Fibroblast of upper back skin (primary cell): ENCODE measurements at places on chromosomes 16 and 17.
A peak's percentile ranks its signal among the peaks of the same experiment; 100 is the strongest.

GRCh38 chr17:72858826-72859495, 233.5 kb downstream of the SLC39A11 start:
- no peak for DNase-seq

- DNase-seq, result peak; percentile 85
These were observed 165.2 kb downstream of the VPS53 start for GRCh38 chr17:549177-550040.

DNA sequence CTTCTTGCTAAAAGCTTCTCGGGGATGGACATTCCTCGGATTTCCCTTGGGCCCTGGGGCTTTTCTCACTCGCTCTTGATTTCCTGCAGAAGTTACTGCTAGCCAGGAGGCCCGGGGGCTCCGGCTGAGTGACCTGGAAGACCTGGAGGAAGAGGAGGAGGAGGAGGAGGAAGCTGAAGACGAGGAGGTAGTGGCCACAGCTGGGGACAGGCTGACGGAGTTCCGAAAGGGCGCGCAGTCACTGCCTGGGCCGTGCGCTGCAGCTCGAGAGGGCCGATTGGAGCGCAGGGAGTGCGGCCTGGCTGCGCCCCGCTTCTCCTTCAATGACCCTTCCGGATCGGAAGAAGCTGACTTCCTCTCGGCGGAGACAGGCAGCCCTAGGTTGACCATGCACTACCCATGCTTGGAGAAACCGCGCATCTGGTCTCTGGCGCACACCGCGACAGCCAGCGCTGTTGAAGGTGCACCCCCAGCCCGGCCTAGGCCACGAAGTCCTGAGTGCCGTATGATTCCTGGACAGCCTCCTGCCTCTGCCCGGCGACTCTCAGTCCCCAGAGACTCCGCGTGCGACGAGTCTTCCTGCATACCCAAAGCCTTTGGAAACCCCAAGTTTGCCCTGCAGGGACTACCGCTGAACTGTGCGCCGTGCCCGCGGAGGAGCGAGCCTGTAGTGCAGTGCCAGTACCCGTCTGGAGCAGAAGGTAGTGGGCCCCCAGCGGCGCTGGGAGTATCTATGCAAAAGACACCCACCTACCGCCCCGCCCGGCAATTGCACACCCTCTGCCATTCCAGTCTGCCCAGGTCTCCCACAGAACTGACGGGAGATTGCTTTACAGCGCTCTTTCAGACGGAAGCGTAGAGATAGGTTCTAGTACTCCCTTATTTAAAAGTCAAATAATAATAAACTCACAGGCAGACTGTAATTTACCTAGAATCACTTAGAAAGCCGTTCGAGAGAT, 4.9 kb downstream of the IRX6 start:
- DNase-seq, result no peak

GRCh38 chr17:63832455-63832854, 5.0 kb upstream of the FTSJ3 start:
- no peak for DNase-seq

GRCh38 chr17:4938688-4939545, 929 bp downstream of the SLC25A11 start:
- DNase-seq, result no peak

DNA sequence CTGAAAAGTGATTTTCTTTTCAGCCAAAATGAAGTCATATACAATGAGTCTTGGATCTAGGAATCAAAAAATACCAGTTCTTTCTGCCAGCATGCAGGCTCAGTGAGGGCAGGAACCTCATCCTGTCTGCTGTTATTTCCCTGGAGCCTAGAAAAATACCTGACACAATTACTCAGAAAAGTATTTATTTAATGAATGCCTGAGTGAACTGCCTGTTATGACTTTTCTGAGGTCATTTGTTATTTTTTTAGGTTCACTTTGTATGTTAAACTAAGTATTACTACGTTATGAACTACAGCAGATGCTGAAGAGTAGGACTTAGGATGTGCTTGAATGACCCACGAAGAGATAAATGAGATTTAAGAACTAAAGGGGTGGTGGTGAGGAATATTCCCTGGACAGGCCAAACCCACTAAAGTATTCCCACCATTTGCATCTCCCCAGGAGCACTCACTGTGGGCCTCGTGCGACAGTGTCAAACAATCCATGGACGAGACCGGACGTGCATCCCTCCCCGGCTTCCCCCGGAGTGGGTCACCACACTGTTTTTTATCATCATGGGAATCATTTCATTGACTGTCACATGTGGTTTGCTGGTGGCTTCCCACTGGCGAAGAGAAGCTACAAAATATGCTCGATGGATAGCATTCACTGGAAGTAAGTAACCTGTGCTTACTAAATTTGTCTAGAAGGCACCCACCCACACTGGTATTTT, 17.1 kb upstream of the VWA3A start:
- peak; percentile 21 for DNase-seq

DNA sequence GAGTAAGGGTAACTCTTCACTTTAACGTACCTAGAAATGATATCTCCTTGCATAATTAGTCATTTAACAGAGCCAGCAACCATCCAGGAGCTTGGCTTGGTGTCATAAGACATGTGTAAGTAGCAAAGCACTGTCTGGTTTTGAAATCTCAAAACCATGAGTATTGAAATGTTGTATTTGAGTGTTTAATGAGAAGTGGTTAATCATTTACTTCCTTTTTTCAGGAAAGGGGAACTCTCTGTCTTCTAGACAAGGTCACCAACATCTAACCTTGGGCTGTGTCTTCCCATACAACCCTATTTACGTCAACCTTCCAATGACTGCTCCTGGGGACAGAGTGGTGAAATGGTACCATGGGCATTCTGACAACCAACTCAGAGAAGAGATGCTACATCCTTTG, 27.1 kb downstream of the PMP22 start:
- DNase-seq, result no peak

GRCh38 chr16:89909777-89910716, 8.6 kb upstream of the MC1R start:
- DNase-seq, result peak; percentile 68

- no peak for DNase-seq
These were observed 391.1 kb downstream of the CNTNAP4 start for GRCh38 chr16:76668207-76668725.

DNA sequence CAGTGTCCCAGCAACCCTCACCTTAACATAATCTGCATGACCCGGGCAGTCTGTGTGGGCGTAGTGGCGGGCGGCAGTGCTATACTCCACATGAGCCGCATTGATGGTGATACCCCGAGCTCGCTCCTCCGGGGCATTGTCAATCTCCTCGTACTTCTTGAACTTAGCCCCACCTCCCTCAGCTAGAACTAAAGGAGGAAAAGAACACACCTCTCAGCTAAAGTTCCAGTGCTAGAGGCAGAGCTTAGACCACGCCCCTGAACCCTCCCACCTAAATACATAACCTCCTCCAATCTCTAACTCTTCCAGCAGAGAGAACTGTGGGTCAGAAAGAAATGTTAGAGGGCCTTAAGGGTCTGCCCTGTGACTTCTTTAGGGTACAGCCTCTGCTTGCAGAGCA, 855 bp downstream of the TUFM start:
- no peak for DNase-seq

DNA sequence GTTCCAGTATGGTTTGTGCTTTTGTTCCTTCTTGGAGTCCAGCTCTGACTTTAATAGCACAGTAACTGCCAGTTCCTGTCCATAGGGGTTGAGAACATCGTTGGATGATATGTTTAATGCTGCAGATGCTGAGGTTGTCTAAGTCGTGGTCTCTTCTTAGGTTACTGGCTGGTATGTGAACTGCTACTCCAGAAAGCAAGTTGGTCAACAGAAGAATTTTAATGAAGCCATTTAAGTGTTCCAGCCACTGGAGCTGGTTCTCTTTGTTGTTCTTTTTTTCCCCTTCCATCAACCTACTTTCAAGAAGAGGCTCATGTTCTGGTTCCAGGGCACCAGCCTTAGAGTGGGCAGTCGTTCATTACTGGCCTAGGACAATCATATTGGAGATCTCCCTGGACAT, 140.3 kb upstream of the TBX2 start:
- no peak for DNase-seq

GRCh38 chr16:2007081-2007836, 2.4 kb downstream of the ZNF598 start:
- DNase-seq, result no peak

- no peak for DNase-seq
These were observed 238.0 kb downstream of the PHKB start for GRCh38 chr16:47699106-47699505.

DNA sequence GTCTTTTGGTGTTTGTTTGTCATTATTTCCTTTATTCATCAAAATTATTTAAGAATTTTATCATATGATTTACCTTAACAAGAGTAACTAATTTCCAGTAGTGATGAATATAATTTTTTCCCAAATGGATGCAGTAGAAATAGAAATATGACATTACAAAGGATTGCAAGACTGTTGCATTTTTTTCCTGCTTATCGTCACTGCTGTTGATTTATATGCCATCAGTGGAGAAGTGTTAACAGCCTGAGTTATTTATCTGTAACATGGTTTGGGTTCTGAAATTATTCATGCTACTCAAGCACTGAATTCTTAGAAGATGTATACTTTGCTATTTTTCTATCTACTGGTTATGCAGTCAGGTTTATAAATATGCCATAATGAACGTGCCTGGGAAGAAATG, 68.6 kb downstream of the TMEM100 start:
- DNase-seq, result peak; percentile 85

GRCh38 chr17:17781591-17782496, 54.9 kb downstream of the SREBF1 start:
- peak; percentile 51 for DNase-seq

DNA sequence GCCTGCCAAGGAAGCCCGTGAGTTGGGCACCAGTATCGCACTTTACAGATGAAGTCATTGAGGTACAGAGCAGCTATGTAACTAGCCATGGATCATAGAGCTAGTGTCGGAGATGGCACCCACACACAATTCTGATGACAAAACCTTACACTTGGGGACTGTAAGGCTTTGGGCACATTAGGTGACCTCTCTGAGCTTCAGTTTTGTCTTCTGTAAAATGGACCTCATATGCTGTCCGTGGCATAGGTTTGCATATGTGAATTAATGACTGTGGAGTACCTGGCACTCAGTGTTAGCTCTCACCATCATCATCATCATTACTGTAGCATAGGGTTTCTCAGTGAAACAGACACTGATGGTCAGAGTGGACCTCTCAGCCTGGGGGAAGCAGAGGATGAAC, 50.3 kb downstream of the CMIP start:
- no peak for DNase-seq

DNA sequence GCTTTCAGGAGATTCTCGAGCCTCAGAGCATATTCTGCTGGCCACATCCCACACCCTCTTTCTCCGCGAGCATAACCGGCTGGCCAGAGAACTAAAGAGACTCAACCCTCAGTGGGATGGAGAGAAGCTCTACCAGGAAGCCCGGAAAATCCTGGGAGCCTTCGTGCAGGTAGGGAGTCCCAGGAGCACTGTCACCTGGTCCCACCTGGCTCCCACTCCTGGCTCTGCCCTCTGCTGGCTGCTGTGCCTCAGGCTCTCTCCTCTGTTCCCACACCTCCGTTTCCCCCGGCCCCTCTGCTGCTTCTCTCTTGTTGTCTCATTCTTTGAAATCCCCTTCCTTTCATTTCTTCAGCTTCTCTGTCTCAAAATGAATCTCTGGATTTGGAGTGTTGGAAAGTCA, 16.4 kb downstream of the LPO start:
- no peak for DNase-seq

DNA sequence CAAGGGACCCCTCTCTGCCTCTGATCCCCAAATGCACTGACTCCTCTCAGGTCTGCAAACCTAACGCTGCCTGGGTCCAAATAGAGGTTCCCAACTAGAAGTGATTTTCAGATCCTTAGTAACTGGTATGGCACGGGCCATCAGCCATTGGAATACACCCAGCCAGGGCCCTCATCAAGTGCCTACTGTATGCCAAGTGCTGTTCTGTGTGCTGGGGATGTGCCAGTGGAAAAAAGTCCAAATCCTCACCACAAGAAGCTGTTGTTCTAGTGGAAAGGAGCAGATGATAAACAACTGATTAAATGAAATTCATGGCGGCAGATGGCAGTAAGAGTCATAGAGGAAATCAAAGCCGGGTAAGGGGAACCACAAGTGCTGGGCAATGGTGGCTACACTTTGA, 57.2 kb upstream of the MED9 start:
- DNase-seq, result no peak

DNA sequence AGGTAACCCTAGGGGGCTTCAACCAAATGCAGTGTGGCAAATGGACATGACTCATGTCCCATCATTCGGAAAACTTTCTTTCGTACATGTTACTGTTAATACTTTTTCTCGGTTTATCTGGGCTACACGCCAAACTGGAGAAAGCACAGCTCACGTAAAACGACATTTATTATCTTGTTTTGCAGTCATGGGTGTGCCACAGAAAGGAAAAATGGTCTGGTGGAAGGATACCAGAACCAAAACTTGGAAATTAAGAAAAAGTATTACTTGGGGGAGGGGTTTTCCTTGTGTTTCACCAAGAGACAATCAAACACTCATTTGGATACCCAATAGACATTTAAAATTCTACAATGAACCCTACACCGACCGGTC, 23.6 kb downstream of the ALOX15B start:
- DNase-seq, result peak; percentile 10

DNA sequence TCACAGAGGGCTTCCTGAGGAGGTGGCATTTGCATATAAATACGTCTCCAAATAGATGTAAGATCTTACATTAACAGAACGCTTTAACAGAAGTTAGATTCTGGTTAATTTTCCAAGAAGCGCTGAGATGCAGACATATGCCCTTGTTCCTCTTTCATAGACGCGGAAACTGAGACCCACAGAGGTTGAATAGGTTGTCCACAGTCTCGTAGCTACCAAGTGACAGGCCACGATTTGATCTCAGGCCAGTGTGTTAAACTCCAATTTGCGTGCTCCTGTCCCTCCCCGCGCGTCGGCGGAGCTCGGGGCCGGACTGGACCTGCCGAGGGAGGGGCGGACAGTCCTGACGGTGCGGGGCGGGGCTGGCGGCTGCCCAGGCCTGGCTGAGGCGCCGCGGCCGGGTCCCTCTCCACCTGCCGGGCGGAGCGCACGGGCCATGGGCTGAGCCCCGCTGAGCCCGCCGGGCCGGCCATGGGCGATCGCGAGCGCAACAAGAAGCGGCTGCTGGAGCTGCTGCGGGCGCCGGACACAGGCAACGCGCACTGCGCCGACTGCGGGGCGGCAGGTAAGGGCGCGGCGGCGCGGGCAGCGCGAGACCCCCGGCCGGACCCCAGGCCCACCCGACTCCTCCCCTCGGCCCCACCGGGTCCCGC, at the start of gene ADAP2:
TSS of gene ADAP2 (plus strand) at position 402 of the 653 bp plus-strand sequence. CDS start at position 472, 70 bp downstream.
- DNase-seq, result no peak
